ENCODE measurements at places on chromosomes 1 and 21.
A peak's percentile ranks its signal among the peaks of the same experiment; 100 is the strongest.

DNA sequence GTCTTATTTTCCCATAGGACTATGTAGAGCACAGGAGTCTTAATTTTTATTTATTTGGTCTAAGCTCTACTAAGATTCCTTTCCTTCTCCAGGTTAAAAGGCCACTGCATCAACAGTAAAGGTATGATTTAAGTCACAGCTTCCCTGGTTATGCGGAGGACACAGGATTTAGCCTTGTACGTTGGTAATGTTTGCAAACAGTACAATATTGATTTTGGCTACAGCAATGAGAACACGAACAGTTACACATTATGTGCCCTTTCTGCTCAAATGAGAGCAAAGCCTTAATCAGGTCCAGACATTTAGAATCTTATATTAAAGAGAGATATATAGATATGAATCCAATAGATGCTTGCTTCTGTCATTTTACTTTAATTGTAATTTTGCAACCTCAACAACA, 264.0 kb downstream of the NUF2 start:
- DNase-seq, result no peak

GRCh38 chr1:218219460-218219859, 65.6 kb upstream of the RRP15 start:
- DNase-seq, result no peak

DNA sequence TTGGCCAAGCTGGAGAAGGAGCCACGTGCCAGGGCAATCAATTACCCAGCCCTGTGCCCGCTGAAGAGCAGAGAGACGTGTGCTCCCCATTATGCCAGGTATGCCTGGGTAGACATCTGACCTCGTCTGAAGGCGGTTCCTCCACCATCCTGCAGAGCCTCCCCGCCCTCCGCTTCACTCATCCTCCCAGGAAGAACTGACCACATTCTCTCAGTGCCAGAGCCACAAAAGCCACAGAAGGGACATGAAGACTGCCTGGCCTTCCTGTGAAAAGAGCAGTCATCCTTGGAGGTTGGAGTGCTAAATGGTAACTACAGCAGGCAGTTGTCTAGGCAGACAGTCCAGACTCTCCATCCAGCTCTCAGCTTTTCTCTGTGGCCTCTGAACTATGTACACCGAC, 12.0 kb downstream of the SYT2 start:
- no peak for DNase-seq

- peak; percentile 83 for DNase-seq
Measured at GRCh38 chr1:162847839-162848453, 13.0 kb downstream of the CCDC190 start.

GRCh38 chr1:69294171-69294570, 273.6 kb upstream of the LRRC7 start:
- no peak for DNase-seq

DNA sequence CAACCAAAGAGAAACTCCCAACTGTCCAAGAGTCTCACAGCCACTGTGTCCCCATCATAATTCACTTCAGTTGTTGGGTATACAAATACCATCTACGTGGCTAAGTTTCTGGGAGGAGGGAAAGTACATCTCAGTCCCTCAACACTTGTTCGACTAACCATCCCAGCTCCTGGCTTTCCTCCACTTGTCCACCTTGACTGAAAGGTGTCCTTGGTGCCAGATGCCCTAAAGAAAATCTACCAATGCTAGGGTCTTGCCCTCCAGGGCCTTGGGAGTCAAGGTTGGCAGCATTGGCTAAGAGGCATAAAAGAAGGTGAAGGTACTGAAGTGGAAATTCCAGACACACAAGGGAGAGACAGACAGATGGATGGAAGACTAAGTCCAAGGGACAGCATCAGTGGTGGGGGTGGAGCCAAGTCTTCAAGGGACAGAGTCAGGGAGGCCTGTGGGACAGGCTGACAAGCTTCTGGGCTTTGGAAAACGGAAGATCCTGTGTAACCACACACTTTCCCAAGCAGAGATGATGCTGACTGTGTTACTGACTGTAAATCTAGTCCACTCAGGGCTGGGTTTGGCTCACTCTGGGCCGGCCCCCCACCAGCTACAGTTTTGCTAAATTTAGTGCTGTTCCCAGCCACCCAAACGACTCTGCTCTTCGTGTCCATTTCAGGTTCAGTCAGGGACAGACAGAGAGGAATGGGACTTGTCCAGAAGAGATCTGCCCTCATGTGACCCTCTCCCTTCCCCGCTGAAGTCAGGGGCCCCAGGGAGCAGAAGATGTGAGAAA, 60.1 kb downstream of the CD34 start:
- DNase-seq, result no peak

DNA sequence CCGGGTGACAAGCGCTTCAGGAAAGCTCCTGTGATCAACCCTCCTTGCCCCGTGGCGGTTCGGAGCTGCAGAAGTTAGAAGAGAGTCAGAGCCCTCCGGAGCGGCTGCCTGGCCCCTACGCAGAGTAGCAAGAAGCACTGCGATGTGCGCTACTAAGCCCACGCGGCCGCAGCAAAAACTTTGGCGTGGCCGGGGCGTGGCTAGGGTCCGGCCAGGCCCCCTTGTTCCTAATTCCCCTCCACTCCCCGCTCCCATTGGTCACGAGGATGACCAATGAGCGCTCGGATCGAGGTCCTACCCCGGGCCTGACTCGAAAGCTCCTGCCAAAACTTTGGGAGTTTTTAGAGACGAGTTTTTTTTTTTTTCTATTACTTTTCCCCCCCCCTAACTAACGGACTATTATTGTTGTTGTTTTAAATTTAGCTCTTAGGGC, at the start of gene HLX:
Gene HLX, plus strand, starts transcription at position 368 of the 433 bp plus-strand sequence. CDS start 415 bp downstream, outside the sequence.
- peak; percentile 98 for DNase-seq

GRCh38 chr1:36328713-36329112, 5.3 kb upstream of the EVA1B start:
- DNase-seq, result no peak

DNA sequence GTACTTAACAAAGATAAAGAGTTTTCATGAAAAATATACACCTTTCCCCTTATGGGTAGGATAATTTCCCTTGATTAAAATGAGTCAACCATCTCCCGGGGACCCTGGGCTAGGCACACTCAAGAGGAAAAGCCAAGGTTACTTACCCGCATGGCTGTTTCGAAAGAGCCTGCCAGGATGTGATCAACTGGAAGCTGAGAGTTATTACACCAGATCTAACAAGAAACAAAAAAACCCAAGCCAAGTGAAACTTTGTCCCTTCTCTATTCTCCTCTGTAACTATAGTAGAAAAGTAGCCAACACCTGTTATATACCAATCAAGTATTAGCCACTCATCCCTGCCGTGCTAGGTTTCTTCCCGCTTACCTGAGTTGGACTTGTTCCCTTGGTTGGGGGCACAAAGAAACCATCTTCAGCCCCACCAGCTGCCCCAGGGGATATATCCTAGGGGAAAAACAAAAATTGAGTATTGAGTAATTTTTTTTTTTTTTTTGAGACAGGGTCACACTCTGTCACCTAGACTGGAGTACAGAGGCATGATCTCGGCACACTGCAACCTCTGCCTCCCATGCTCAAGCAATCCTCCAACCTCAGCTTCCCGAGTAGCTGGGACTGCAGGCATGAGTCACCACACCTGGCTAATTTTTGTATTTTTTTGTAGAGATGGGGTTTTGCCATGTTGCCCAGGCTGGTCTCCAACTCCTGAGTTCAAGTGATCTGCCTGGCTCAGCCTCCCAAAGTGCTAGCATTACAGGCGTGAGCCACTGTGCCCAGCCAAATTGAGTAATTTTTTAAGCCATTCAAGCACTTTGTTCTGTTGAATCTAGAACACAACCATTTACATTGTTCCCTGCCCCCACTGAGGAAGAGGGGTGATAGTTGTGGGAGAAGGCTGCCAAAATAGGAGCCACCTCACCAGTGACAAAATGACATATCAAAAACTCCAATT, 8.4 kb upstream of the PEX19 start:
- DNase-seq, result no peak

DNA sequence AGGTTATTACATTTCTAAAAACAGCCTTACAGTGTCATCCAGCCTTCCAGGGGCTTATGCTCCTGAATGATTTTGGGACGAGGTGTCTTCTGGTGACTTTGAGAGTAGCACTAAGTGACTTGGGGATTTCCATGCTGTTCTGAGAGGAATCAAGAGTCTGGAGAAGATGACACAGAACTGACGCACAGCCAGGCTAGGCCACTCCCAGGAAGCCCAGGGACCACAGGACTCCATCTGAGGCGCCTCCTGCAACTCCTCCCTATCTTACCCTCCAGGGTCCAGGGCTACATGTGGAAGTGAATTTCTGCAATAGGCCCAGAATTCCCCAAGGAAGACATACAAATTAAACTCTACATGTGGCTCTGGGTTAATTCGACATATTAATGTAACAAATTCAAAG, 92.5 kb downstream of the SLC25A24 start:
- DNase-seq, result no peak

DNA sequence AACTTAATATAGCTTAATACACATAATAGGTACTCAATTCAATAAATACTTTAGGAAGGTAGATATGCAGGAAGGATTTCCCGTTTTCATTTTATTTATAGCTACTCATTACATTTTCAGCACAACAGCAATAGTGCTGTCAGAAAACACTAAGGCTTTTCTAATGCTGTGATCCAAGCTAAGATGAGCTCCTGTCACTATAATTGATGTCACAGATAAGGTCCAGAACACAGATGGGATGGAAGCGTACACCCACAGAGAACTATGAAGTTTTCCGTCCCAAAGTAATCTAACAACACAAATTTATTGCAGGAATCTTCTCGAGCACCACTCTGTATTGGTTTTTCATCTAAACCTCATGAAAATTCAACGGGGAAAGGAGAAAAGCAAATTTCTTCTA, 13.6 kb downstream of the AUNIP start:
- no peak for DNase-seq

DNA sequence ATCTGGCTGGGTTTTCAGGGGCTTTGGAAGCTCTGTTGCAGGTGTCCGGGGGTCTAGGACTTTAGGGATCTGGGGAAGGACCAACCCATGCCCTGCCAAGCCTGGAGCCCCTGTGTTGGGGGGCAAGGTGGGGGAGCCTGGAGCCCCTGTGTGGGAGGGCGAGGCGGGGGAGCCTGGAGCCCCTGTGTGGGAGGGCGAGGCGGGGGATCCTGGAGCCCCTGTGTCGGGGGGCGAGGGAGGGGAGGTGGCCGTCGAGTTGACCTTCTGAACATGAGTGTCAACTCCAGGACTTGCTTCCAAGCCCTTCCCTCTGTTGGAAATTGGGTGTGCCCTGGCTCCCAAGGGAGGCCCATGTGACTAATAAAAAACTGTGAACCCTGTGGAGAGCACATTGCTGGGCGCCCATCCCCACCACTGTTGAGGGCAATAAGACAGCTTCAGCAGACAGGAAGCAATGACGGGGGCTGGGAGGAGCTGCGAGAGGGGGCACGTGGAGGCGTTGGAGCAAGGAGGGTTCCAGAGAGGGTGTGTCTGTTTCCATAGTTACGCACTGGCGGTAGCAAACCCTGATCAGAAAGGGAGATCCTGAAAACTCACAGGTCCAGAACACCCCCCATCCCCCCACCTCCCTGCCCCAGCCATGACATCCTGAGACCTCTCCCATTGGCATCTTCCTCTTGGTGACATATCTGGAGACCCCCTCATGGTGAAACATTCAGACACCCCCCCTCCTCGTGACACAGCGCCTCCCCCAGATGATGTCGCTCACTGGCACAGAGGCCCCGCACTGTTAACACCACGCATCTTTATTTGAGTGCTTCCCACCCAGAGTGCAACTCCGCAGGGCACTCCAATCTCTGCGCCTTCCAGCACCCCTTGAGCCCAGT, 8.4 kb downstream of the MYBPH start:
- no peak for DNase-seq

GRCh38 chr1:43491061-43491460, 37.3 kb upstream of the HYI start:
- no peak for DNase-seq

DNA sequence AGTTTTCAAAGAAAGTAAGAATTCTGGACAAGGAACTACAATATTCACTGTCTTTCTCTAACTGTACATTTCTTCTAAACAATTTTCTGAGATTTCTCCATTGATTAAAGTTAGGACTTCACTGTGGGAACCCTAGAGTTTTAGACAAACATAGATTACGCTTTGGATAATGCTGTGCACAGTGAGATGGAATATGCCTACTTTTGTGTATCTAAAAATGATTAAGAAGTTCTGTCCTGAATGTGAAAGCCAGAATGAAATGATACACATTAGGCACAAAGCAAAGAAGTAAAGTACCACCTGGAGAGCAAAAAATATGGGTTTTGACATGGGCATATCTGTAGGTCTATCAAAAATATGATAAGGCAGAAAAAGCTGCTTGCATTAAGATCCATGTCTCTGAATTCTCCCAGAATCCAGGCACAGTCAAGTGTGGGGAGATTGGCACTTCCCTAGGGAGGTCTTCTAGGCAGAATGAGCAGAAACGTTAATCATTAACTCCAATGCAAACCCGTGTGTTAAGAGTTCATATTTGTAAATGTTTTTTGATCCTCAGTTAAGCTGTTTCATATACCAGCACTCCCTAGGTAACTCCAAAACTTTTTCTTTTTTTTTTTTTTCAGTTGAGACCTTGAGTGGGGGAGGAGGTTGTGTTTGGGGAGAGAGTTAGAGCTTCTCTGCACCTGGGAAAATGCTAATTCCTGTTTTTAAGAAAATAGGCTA, 467.1 kb downstream of the LMO4 start:
- DNase-seq, result no peak

- peak; percentile 82 for DNase-seq
Measured at GRCh38 chr1:20685099-20685662, 24.0 kb upstream of the DDOST start.

- no peak for DNase-seq
Measured at GRCh38 chr1:98119796-98120195, 199.0 kb upstream of the DPYD start.
